ENCODE measurements at places on chromosomes 11 and 22. TPM values are rescaled to one million over a fixed set of nuclear protein-coding genes. Genes with fewer than 3 reads are reported as not detected.

GRCh38 chr11:2466069-2466801 is 21.4 kb downstream of the KCNQ1 start:
- DNase-seq, result no peak

GRCh38 chr11:118136801-118137200 is 15.8 kb downstream of the SCN4B start:
- DNase-seq, result no peak

DNA sequence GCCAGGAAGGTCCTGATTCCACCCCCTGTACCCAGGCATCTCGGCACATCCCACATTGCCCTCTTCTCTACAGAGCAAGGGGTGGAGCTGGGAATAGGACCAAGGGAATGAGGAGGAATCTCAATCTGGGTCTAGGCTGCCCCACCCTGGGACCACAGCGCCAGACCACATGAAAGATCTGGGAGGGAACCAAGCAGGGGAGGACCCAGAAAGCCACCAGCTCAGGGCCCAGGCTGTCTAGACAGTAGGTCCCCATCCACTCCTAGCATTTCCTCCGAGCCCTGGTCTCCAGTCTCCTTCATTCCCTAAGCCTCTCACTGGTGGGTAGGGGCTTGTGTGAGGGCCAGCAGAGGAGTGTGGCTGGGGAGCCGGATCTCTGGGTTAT is 11.6 kb downstream of the PHLDB1 start:
- no peak for DNase-seq

GRCh38 chr22:17639247-17639741 is 737 bp downstream of the BCL2L13 start:
- DNase-seq, result peak; percentile 43

GRCh38 chr11:32002311-32002710 is 88.6 kb upstream of the RCN1 start:
- DNase-seq, result no peak

GRCh38 chr22:46007848-46008261 is 30.9 kb upstream of the WNT7B start:
- DNase-seq, result peak; percentile 95

GRCh38 chr11:36056160-36056751 is 112.4 kb downstream of the LDLRAD3 start:
- peak; percentile 58 for DNase-seq

GRCh38 chr11:15993345-15993744 is 363.0 kb downstream of the SOX6 start:
- no peak for DNase-seq

DNA sequence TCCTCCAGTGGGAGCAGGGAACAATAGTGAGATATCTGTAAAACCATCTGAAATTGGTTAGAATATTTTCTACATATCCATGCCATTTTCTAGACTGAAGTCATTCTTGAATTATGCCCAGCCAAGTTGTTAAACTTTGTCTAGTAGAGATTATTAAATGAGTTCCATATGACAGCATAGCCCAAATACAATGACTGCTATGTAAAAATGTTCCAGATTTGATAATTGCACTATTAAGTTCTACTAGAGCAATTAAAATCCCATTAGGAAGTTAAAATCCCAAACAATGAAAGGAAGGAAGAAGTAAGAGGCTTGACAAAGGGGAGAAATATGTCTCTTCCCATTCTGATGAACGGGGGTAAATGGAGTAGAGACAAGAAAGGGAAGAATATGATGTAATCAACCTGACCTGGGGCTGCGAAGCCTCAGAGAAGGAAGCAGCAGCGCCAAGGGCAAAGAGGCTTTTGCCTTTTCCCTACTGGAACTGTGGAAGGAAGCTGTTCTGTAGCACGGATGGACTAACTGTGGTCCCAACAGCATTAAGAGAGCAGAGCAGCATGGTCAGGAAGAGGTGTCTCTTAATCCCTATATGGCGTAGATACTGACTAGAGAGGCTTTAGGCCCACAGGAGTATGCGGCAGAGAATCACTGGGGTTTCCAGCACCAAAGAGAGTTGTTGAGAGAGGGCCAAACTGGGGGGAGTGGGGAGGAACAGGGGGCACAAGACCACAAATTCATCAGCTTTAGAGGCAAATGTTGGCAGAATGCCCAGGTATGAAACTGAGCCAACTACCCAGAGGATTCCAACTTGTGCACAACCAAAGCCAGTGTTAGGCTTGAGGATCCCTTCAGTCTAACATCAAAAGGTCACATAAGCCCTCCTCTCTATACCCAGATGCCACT is 26.7 kb downstream of the RRP8 start:
- no peak for DNase-seq

- DNase-seq, result no peak
Measured at GRCh38 chr22:28480000-28480715, 199.5 kb downstream of the TTC28 start.

DNA sequence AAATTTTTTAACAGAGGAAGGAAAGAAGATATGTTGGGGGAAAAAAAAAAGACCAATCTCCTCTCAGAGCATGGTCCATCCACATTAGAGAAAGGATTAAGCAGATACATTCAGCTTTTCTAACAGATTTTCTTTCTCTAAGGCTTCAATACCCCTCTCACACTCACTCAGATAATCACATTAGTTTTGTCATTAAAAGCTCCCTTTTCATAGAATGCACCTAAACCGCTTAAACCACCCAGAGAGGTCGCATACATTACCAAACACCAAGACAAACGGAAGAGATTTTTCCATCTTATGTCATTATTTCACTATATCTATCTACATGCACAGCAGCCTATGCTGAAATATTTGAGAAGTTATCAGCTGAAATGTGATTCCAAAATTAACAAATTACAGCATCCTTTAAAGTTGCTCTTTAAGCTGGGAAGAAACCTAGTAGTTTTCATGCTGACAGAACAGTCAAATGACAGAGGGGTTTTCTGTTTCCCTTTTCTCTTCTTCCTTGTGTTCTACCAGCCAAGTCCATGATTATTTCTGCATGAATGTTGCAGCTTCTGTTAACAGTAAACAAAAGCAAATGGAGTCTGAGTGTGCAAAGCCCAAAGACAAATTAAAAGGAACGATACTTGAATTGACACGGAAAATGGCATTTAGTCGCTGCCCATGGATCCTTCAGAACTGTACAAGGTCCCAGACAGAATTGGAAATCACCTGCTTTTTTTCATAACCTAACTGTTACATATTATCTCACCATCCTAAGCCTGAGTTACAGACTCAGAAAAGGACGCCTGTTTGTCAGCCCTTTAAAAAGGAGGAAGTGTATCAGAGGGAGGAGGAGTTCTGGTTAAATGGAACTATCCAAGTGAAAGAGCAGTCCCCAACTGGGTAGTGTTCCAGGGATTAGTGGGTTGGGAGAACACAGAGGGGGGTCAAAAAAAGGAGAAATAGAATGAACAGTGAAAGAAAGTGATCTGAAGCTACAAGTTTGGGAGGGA is 54.6 kb downstream of the PRCP start:
- no peak for DNase-seq

DNA sequence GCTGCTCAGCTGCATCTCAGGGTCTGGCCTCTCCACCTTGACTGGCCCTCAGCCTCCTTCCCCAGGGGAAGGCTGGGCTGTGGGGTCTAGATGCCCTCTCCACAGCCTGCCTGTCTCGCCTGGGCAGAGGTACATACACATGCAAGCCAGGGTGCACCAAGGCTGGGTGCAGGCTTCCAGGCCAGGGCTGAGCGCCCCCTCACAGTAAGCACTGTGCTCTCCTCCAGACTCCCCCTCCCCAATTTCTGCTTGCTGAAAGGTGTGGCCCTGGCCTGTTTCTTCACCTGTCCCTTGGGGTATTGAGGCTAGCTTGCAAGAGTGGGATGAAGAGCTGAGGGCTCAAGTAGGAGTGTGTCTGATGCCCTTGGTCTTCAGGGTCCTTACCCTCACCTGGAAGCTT is 22.5 kb downstream of the RELT start:
- DNase-seq, result no peak

GRCh38 chr11:91857179-91857578 is 367.4 kb upstream of the FAT3 start:
- DNase-seq, result no peak

DNA sequence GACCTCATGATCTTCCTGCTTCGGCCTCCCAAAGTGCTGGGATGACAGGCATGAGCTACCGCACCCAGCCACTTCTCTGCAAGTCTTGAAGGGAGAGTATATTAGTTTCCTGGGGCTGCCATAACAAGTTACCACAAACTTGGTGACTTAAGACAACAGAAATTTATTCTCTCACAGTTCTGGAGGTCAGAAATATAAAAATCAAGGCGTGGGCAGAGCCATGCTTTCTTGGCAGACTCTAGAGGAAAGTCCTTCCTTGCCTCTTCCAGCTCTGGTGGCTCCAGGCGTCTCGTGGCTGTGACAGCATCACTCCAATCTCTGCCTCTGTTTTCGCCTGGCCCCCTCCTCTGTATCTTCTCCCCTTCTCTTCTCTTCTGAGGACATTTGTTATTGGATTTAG is 110.2 kb upstream of the NAV2 start:
- DNase-seq, result no peak

DNA sequence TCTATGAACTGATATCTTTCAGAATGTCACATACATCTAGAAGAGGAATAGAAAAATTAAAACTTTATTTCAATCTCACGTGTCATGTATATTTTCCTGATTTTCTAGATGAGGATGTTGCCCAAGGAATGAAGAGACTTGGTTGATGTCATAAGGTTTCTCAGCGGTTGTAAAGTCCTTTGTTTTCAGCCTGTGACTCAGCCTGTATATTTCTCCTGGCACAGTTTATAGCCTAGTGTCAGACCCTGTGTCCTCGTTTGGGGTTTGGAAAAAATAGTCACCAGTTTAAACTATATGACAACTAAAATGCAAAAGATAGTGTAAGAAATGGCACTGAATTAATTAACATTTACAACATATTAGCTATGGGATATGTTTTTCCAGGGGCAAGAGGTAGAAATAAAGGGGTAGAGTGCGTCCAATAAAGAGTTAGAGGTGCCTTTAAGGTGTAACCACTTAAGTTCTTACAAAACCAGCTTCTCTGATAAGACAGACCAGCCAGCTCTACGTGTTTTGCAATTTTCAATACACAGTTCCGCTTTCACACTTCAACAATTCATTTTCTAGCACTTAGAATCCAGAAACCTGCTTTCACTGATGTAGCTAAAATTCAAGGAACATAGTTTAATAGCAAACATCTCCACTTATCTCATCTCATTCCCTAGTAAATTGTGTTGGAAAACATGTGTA is 1432.6 kb upstream of the TENM4 start:
- peak; percentile 53 for DNase-seq

DNA sequence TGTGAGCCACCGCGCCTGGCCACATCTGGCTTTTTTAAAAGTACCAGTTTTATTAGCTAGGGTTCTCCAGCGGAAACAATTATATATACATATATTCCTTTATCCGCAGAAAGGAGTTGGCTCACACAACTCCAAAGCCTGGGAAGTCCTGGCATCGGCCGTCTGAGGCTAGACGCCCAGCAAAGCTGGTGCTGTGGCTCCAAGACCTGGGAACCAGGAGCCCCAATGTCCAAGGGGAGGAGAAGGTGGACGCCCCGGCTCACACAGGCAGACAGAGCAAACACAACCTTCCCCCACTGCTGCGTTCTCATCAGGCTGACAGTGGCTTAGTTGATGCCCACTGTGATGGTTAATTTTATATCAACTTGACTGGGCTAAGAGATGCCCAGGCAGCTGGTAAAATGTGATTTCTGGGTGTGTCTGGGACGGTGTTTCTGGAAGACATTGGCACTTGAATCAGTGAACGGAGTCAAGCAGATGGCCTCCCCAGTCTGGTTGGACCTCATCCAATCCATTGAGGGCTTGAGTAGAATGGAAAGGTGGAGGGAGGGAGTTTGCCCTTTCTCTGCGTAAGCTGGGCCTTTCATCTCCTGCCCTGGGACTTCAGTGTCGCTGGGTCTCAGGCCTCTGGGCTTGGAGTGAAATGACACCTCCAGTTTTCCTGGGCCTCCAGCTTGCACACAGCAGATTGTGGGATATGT is 904.4 kb downstream of the BRD1 start:
- no peak for DNase-seq

DNA sequence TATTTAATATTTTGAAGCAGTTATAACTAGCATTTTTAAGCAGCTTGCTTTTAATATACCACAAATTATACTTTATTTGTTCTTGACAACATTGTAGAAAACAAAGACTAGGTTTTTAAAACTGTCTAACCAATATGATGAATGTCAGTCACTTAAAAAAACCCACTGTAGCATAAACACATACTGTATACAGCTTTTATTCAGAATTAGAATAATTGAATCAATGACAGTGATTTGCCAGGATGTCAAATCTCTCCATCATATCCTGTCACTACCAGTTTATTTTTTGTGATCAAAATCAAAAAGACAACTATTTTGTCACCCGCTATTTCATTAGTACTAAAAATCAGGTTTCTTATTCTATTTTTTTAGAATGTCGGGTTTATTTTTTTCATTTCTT is 26.5 kb downstream of the PAX6 start:
- no peak for DNase-seq

GRCh38 chr11:66852466-66853241 is 4.2 kb upstream of the LRFN4 start:
- DNase-seq, result no peak

GRCh38 chr11:116030697-116031331 is 526.6 kb upstream of the CADM1 start:
- DNase-seq, result no peak

DNA sequence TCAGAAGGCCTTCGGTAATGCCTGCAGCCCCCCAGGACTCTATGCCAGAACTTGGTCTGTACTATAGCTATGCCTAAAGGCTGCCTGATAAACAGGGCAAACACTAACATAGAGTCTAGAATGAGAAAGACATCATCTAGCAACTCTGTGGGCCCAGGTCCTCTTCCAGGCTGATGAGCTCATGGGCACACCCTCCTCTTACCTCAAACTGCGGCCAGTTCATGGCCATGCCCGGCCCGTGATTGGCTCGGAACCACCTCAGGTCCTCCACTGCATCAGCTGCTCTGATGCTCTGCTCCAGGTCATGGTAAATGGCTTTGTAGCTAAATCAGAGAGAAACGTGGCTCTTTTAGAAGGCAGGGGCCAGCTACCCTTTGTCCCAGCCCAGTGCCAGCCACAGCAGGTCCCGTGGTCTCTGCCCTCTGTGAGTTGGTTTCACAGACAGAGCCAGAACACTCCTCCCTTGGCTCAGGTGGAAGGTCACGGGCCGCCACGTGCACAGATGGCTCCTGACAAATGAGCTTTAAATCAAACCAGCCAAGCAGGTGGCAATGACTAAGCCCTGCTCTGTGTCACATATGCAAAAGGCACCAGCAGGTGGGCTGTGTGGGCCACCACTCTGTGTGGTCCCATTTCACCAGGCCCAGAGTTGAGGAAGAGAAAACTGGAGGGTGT is 25.0 kb upstream of the ARFGAP3 start:
- no peak for DNase-seq

GRCh38 chr11:78787696-78788095 is 213.0 kb upstream of the NARS2 start:
- no peak for DNase-seq

GRCh38 chr22:35274154-35274871 is 17.0 kb downstream of the HMGXB4 start:
- DNase-seq, result no peak

The RIN1 gene
- total RNA-seq, result 4.9 TPM

The GGTLC2 gene
- not detected for total RNA-seq

The PANX3 gene
- total RNA-seq, result not detected

The MS4A12 gene
- total RNA-seq, result not detected

The SCN2B gene
- total RNA-seq, result 2.5 TPM

The TESMIN gene
- total RNA-seq, result 23.5 TPM

The OSBP2 gene
- 19.4 TPM for total RNA-seq

The RASL10A gene
- 3.6 TPM for total RNA-seq

The GVQW3 gene
- total RNA-seq, result 8.1 TPM

Data from cardiac muscle cell (in vitro differentiated cells and primary cell).